Anterior cingulate cortex (tissue), 58 donors: ENCODE measurements at places on chromosomes 1 and 21.

DNA sequence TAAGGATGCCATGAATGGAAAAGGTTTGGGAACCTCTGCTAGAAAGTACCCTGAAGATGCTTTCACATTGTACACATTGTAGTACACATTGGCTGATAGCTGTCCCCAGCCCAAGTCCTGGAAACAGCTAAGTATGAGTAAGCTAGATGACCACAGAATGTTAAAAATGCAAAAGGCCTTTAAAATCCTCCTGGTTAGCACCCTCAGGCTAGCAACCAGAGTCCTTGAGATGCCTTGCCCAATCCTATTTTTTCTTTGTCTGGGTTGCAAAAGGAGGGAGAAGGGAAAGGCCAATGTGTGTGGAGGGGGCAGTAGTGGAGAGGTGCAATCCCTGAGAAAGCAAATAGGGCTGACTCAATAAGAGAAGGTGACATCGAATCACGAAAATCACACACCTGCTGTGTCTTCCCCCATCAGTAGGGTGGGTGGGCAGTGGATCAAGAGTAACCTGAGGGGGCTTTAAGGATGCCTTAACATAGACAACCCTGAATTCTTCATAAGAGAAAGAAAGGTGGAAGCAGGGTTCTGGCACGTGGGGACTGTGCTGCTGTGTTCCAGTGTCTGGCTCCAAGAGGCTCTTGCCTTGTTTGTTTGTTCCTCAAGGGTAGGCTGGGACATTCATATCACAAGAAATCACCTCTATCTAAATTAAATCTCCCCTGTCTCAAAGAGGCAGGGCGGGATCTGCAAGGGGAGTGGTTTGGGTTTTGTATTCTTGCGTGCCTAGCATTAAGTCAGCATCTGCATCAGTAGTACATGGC is 266.2 kb upstream of the PLXNA2 start:
- no peak for DNase-seq

DNA sequence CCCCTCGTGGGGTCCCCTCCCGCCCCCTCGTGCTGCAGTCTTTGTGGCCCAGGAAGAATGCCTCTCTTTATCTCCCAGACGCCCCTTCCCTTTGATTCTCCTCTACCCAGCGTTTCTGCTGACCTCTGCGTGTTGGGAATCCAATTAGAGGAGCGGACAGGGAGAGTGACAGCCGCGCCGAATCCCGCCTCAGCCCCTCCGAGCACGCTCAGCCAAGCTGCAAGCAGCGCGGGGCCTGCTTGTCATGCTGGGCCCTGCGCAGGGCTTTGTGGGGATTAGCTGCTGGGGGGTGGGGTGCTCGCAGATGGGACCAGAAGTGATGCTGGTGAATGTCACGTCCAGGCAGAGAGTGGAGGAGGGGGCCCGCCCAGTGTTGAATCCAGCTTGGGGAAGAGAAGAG is 91.1 kb downstream of the EPHB2 start:
- peak; percentile 42 for DNase-seq

DNA sequence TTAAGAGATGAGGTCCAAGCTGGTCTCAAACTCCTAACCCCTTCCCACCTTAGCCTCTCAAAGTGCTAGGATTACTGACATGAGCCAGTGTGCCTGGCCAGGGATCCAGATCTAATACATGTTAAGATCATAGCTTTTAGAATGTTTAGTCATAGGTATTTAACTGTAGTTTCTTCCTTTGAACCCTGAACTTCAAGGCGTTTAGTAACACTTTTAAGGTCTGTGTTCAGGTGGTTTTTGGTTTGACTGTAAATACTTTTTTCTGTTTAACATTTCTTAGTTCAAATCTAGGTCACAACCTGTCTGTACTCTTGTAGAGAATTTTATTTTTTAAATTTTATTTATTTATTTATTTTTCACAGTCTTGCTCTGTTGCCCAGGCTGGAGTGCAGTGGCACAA is 28.1 kb downstream of the RAP1A start:
- no peak for DNase-seq

DNA sequence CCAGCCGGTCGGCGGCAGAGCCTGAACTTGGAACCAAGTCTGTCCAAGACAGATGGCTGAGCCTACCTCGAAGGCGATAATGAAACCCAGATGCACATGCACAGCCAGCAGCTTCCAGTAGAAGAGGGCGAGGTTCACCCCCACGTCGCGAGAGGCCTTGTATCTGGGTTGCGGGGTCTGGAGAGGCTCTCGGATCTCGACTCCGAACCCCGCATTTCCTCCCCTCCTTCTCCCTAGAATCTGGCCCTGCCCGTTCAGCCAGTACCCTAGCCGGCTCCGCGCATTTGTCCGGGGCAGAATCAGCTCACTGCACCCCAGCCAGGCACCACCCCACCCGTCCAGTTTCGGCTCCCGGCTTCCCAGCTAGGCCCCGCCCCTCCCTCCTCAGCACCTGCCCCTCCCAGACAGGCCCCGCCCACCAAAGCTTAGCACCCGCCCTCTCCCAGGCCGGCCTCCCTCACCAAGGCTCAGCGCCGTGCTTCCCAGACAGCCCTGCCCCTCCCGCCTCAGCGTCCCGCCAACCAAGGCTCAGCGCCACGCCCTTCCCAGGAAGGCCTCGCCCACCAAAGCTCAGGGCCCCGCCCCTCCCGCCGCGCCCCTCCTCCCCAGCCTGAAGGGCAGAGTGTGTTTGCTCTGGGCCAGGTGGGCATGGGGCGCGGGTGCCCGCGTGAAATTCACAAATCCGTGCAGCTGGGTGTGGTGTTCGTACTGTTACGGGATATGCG is 4.8 kb upstream of the ARHGEF19 start:
- DNase-seq, result peak; percentile 66

GRCh38 chr1:228262475-228262874 is 54.6 kb downstream of the OBSCN start:
- no peak for DNase-seq

DNA sequence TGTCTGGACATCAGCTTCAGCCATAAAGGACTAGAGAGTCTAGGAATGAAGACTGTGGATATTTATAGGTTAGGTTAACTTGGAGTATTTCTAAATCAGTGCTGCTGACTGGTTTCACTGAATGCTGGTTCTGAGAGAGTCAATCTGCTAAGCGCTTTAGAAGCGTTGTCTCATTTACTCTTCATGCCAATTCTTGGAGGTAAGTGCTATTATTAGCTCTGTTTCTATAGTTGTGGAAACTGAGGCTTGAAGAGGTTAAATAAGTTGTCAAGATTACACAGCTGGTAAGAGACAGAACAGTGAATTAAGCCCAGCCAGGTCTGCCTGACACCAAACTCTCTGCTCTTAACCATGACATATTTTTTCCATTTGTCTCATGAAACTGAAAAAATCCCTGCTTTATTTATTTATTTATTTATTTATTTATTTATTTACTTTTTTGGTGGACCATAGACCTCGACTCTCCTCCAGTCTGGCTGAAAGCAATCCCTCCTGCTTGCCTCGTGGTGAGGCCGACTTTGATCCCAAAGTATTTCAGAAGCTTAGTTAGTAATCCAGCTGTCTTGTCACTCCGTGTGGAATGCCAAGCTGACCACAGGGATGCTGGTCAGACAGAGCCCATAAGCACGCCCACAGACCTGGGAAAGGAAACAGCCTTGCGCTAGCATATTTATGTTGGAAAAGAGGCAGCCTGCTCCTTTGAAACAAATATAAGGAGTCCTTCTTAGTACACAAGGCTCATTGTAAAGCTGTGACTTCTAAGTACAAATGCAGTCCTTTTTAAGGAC is 16.9 kb downstream of the NTMT2 start:
- no peak for DNase-seq

DNA sequence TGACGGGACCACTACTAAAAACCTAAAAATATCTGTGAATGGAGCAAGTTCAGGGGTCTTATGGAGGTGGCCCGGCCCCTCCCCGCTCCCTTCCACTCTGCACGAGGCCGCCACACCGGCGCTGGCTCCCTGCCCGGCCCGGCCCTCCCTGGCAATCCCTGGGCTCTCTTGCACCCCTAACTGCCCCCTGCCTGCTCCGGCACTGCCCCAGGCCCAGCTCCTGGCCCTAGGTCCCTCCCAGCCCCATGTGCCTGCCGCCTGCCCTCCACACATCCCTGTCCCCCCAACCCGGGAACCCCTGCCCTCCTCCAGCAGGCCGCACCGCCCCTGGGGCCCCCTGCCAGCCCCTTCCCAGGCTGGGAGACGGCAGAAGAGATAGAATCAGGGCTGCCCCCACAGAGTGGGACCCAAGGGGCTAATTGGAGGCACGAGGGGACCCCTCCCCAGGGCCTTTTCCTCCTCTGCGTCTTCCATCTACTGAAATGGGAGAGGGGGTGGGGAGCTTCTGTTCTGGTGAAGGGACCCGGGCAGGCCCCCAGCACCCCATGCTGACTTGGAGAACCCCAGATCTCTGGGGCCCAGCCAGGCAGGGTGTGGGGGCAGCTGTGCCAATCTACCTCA is 9.3 kb upstream of the CTRC start:
- DNase-seq, result no peak

DNA sequence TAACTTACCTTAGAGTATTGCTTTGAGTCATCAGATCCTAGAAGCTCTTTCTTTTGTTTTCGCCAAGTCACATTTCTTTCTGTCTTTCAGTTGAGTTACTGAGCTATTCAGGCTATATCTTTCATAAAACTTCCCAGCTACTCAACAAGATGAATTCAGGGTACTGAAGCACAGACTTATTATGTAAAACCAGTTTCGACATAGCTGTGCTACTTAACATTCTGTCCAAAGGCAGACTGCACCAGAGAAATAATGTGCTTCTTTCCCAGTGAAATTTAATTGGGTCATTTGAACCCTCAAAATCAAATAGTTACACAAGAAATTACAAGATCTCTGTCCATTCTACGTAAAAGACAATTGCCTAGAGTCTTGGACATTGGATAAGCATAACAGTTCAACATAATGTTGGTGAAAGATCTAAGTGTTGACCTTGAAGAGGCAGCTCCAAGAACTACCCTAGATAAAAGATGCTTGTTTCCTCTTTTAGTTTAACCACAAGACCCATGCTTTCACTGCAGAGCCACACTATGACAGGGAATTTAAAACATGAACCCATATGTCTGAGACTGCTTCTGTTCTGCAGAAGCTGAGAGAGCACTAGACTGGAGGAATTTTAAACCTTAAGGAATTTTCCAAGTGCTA is 163.2 kb downstream of the LRRC40 start:
- no peak for DNase-seq

DNA sequence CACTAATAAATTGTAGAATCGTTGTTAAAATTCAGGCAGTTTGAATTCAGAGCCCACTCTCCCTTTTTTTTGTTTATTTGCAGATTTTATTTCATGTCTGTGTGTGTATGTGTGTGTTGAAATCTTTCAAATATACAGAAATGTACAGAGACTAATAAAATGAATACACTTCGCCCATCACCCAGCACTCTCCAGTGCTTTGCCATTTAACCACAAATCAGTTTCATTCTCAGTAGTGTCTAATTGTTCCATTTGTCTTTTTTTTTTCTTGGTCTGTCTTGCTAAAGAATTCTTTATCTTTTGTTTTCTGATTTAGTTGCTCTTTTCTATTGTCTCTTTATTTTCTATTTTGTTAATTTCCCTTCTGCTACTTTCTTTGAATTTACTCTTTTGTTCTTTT is 99.7 kb downstream of the HIVEP3 start:
- no peak for DNase-seq

- no peak for DNase-seq
Measured at GRCh38 chr1:92754000-92754718, 30.7 kb downstream of the EVI5 start.

- no peak for DNase-seq
Measured at GRCh38 chr1:8464377-8464776, 146.5 kb downstream of the SLC45A1 start.

GRCh38 chr1:181088079-181089016 is at the start of gene IER5:
TSS of gene IER5 (plus strand) at chr1:181088700. CDS start at chr1:181088903, 203 bp downstream.
- peak; percentile 92 for DNase-seq

DNA sequence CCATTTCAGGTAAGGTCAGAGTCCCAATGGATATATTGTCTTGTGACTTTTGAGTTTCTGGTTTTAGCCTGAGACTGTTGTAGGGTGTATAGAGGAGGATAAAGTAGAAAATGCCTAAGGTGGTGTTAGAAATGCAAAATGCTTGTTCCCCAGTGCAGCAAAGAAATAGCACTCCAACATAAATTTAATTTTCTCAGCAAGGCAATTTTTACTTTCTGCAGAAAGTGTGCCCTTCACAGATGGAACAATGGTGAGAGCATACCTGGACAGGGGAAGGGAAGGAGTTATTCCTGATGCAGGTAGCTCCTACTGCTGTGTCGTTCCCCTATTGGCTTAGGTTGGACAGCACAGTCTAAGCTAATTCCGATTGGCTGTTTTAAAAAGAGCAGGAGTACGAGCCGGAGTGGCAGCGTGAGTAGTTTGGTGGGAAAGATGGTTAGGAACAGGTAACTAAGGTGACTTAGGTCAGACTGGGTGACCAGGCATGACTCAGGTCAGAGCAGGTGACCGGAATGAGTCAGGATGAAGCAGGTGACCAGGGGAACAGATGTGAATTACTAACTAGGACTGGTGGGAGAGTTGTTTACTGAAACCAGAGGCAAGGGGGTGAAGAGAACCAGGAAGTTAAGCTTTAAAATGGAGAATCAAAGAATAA is 21.5 kb downstream of the SPATA45 start:
- no peak for DNase-seq
